Left renal cortex interstitium (tissue), 4 donors: ENCODE measurements at places on chromosomes 7 and 10.

- DNase-seq = no peak
Observed at GRCh38 chr10:122116331-122116730, 127.4 kb downstream of the TACC2 start.

- DNase-seq = no peak
Observed at GRCh38 chr7:112255388-112255720, 48.9 kb downstream of the ZNF277 start.

DNA sequence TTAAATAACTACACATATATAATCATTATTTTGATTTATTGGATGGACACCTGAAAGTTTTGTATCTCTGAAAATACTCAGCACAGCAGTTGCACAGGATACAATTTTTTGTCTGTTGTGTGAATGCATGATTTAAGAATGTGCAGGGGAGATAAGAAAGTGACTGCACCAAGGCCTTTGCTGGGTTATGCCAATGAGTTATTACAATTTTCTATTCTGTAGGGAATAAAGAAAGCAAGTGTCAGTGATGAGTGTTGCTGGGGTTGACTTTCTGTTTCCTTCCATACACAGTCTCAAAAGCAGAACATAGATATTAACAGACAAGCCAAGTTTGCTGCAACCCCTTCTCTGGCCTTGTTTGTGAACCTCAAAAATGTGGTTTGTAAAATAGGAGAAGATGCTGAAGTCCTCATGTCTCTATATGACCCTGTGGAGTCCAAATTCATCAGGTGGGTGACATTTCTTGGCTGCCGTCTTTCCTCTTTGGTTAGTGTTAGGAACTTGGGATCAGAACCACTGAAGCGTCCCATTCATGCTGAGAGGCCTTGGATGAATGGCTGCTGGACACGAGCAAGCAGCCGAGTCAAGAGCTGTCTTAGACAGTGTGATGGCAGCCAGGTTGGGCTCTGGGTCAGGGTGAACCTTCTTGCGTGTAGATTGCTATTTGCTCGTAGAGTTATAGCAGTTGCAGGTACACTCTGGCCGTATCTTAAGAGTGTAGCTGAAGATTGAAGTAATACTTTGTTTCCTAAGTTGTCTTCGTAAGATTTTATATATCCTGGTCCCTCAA, 92.8 kb downstream of the DOCK1 start:
- no peak for DNase-seq

GRCh38 chr10:132590752-132591121, 53.1 kb downstream of the INPP5A start:
- DNase-seq = no peak

GRCh38 chr7:67894746-67895145, 898.1 kb downstream of the TYW1 start:
- no peak for DNase-seq

DNA sequence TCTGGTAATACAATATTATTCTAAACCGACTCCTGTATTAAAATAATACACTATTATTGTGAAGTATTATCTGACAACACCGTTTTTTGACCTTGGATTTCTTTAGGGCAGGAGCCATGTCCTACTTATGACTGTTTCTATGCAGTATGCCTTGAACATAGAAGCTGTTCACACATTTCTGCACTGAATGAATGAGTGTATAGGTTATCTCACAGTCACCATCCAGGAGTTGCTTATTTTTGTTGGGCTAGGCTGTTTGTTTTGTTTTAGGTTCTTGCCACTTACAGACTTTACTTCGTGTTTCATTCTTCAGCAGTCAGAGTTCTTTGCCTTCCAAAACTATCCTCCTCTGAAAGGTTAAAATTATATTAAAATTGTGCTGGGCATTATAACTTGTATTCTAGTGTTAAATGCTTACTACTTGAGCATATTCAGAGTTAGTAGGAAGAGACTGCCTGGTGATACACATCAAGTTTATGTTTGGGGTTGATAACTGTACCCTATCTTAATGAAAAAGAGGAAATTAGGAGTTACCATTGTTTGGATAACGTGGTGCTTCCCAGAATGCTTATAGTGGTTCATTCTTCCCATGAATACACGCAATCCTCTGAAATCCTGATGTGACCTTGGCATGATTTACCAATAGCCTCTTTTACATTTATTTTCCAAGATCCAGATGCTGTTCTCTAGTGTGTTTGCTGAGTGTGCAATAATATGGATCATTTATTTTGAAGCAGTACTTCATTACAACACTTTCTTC, 1.7 kb downstream of the RALA start:
- DNase-seq = no peak

- DNase-seq = no peak
Observed at GRCh38 chr10:120253131-120253530, 203.9 kb upstream of the PLPP4 start.

DNA sequence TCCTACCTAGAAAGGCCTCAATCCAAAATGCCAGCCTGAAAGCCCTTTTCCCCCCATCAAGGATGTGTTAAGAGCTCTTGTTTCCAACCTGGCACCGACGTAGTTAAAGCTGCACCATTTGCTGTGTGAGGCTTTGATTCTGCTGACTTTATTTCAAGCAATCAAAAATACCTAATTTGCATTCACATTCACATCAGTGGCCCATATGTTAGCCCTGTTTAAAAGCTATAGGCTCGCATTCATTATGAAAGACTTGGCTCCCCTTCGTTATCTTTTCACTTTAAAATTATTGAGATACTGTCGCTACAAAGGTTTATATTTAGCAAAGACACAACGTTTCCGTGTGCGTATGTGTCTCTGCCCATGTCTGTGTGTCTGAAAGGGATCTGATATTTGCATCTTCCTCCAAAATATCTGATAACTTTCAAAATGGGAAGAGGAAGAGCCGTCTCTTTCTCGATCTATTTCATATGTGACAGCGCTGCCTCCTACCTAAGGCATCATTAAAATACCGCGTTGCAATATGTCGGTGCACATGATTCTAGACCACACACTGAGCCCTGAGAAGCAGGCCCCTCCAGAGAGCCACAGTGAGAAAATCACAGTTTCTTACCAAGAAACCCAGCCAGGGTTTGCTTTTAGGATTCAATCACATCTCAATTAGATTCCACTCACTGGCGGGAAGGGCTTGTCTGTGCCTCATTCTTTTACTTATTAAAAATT, 57.1 kb upstream of the ITPRID1 start:
- no peak for DNase-seq

GRCh38 chr7:6650086-6650485, 13.0 kb downstream of the ZNF316 start:
- no peak for DNase-seq

DNA sequence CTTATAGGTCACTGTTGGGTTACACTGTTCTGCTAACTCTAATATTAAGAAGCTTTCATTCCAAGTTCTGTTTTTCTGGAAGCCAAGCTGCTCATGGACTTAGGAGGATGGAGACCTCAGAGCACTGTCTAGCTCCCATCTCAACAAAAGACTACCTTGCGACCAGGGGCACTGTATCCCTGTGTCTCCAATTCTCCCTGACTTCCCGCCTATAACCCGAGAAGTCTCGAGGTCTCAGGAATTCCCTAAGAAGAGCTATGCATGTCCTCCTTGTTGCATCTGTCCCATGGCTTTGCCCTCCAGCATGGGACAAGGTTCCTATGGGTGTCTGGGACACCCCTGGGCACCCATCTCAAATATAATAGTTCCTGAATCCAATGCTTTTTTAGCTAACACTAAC, 31.2 kb downstream of the BTBD16 start:
- no peak for DNase-seq

- DNase-seq = peak; percentile 3
Observed at GRCh38 chr7:106542550-106543220, 118.3 kb downstream of the CCDC71L start.

- no peak for DNase-seq
Observed at GRCh38 chr7:74453322-74454011, at the start of gene GTF2IRD1. TSS of gene GTF2IRD1 (plus strand) at chr7:74453906. CDS start at chr7:74508081, 54,175 bp downstream.

DNA sequence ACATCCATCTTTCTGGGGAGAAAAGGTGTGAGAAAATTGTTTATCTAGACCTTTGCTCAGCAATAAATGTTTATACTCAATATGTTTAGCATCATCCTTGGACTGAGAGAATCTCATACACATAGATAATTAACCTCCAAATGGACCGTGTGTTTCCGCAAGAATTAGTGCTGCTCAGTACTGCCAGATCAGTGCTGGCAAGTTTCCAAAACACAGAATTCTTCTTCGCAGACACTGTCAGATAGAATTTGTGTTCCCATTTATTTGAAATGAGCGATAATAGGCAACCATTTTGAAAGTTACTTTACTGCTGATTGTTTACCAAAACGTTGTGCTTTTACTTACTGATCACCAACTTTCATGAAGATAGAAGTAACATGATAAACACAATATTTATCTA, 33.7 kb downstream of the STAMBPL1 start:
- no peak for DNase-seq

DNA sequence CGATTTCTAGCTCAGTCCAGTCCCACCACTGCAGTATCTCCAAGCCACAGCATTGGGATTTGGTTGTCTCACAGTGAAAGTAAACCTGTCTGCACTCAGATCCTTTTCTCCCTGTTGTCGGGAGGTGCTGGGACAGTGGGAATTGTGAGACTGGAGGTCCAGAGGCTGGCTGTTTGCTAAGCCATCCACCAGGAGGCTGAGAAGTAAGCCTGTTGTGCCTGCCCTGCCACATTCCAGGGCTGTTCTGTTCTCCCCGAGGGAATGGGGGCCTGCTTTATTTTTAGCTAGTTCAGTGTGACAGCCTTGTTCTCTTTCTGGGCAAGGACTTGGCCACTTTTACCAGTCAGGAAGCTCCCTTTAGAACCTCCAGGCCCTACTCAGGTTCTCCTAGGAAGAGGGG, 54.9 kb downstream of the HK1 start:
- no peak for DNase-seq

DNA sequence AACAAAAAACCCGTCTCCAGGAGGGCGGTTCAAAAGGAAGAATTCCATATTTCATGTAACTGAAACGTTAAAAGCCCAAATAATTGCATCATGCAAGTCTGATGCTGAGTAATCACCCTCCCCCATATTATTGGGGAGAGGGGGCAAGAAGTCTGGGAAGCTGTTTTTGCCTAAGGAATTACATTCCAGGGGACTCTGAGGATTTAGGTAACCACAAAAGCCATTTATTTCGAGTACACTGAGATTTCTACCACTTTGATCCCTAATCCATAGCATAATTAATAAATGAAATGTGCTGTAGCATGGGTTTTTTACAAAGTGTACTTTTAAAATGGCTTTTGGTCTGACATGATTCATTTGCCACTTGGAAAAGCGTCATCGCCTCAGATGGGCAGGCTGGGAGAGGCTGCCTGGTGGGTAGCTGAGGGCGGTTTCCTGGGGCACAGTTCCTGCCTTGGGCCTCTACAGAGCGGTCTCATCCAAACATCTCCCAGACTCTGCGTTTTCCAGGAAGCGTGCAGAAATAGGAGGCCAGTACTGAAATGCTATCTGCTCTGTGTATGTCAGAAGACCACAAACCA, 106.5 kb downstream of the TCF7L2 start:
- DNase-seq = no peak

DNA sequence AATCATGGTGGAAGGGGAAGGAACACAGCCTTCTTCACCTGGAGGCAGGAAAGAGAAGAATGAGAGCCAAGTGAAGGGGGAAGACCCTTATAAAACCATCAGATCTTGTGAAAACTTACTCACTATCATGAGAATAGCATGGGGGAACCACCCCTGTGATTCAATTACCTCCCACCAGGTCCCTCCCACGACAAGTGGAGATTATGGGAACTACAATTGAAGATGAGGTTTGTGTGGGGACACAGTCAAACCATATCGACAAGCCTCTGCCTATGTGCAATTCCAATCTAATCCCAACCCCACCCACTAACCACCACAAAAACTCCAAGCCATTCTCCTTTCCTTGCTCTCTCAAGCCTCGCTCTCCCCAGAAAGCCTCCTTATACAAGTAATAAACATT, 69.2 kb downstream of the TAC1 start:
- no peak for DNase-seq

DNA sequence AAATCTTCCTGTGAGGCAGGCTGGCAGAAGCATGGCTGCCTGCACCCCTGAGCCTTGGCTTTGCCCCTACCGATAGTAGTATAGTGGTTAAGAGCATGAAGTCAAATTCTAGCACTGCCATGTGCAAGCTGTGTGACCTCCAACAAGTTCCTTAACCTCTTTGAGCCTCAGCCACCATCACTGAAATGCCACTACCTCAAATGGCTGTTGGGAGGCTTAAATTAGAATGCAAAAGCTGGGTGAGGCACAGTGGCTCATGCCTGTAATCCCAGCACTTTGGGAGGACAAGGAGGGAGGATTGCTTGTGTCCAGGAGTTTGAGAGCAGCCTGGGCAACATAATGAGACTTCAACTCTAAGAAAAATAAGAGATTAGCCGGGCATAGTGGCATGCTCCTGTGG, 8.4 kb downstream of the SFRP5 start:
- no peak for DNase-seq
